ENCODE measurements at places on chromosomes 11 and 22.

DNA sequence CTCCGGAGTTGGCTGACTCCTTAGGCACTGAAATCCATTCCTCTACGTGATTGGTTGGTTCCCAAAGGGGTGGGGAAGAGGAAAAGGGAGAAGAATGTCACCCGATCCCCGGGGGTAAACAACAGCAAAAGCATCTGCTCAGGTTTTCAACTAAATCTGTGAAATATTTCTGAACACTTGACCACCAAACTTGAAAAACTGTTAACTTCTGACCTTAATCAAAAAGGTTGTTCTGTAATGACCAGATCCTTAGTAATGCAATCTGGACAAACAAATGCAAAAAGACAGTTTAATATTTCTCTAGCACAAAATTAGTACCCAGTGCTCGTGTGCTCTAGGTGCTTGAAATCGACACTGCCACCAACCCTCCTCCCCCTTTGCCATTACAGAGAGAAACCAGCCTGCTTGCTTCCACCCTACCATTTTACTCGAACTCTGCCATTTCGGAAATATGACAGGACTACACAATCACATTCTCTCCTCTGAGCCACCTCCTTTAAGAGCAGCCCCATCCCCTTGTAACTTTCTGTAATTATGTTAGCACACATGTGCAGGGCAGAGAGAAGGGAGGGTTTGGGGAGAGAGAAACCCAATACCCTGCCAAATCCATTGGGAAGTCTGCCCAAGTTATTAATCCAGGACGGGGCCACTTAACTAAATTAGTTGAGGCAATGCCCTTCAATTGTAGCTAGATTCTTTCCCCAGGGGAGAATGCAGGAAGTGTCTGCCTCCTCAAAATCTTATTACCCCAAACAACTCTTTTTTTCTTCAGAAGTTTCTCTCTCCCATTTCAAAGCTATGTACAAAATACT, 113.8 kb downstream of the RBFOX2 start:
- no peak for DNase-seq

DNA sequence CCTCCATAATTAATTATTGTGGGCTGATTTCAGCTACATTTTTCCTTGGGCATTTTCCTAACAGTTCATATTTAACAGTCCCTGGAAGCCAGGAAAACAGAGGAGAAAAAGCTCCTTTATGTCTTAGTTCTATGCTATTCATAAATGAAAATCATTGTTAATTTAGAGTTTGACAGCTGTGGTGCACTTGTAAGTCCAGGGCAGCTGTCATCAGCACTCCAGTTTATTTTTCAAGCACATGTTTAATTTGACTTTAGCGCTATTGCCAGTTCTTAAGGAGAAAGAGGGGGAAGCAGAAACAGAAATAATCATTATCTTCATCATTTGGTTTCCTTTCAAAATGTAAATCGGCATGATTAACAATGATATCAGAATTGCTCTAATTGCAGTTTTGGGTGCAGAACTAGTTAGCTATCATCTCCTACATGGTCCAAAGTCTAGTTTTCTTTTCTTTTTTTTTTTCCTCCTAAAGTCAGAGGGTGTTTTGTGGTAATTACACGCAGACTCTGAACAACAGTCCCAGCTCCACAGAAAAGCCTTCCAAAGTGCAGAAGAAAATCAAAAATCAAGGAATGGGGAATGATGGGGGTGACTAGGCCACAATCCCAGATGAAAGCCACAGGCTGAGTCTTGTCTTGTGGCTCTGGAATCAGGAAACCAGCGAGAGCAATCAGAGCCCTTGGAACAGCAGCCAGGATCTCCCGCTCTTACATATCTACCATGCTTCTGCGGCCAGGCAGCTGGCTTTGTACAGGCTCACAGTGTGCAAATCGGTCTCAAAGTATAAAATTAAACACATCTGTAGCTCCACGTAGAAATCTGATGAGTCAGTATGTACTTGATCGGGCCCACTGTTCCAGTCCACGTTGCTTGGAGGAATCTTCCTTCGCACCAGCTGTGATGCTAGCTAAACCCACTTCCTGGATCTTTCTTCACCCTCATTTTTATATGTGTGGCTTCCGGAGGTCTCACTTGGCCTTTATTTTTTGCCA, 91.9 kb downstream of the SPON1 start:
- no peak for DNase-seq

DNA sequence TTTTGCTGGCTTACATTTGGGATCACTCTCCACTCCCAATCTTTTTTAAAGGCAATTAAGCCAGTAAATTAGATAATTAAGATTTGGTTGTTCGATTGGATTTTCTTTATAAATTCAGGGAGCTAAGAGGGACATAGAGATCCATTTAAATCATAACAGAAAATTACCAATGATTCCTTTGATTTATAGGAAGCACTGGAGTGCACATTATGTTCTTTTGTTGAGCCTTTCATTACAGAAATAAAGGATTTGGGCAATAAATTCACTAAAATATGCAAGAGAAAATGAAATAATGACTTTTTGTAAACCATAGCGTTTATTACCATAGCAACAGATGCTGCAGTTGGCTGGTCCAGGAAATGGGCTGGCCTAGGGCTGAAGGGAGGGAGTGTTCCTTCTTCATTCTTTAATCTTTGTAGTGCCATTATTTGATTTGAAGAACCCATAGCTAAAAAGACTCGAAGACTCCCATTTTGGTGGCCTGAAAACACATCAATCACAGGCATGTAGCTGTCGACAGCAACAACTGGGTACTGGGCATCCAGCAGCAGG, 73.0 kb downstream of the C2CD3 start:
- no peak for DNase-seq

DNA sequence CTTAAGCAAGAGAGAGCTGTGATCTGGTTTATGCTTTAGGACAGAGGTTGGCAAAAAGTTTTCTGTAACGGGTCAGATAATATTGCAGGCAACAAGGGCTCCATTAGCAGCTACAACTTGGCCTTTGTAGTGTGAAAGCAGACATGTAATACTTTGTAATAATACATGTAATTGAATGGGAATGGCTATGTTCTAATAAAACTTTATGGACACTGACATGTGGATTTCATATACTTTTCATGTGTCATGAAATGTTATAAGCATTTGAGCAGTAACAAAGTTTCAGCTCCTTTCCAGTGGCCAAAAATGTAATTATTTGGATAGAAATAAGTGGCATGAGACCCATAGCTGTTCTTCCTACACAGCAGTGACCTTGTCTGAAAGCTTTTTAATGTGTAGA, 3.1 kb downstream of the DYNC2H1 start:
- DNase-seq: no peak

GRCh38 chr11:45332276-45332934, 46.3 kb upstream of the SYT13 start:
- DNase-seq: no peak

DNA sequence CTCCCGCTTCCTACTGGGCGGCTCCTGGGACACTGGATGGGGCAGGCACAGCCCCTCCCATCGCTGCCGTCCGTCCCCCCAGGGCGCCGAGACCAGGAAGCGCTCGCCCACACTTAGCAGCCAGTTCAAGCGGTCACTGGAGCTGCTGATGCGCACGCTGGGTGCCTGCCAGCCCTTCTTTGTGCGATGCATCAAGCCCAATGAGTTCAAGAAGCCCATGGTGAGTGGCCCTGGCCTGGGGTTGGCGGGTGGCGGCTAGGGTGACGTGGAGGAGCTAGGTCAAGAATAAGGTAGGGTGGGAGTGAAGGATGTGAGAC, 44.6 kb downstream of the MYO7A start:
- no peak for DNase-seq
